T follicular helper cell (primary cell): ENCODE measurements at places on chromosomes 5 and 9.

- no peak for DNase-seq
These were observed 60.0 kb downstream of the PRRC1 start for GRCh38 chr5:127577458-127577857.

DNA sequence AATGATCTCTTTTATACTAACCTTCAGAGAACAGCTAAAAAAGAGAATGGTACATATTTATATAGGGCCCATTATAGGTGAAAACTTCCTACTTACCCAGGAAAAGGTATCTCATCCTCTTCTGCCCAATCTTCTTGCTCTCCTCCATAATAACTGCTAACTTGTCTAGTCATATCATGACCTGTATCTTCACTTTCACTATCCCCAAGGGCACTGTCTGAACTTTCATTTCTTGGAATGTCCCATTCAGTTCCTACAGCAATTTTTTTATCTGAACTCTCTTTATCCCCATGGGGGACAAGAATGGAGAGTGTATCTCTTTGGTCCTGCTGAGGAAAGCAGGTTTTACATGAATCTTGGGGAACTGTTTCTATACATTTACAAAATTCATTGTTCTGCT is 36.4 kb upstream of the RAPGEF6 start:
- DNase-seq, result no peak

DNA sequence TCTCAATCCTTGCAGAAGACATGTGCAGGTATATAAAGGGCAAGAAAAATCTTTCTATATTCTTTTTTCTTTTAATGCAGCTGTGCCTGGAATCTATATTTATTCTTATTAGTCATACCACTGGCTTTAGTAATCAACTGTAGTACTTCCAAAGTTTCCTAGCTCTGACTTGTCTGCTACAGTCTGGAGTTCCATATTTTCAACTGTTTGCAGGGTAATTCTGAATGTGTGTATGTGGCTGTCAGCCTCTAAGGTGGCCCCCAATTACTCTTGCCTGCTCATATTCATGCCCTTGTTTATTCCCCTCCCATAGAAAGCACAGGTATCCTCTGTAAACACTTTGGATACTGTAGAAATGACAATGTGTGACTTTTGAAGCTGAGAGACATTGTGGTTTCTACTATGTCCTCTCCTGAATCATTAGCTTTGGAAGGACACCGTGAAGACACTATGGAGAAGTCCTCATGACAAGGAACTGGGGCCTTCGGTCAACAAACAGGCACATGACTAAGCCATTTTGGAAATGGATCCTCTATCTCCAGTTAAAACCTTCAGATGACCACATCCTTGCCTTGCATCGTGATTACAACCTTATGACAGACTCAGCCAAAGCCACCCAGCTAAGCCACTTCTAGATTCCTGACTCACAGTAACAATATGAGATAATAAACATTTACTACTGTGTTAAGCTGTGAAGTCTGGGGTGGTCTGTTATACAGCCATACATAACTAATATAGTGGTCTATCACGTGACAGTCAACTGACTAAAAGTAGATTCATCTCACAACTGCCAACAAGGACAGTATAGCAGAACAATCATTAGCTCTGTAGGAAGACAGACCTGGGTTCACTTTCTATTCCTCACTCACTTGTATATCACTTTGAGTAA is 49.5 kb upstream of the SUSD1 start:
- DNase-seq, result no peak

DNA sequence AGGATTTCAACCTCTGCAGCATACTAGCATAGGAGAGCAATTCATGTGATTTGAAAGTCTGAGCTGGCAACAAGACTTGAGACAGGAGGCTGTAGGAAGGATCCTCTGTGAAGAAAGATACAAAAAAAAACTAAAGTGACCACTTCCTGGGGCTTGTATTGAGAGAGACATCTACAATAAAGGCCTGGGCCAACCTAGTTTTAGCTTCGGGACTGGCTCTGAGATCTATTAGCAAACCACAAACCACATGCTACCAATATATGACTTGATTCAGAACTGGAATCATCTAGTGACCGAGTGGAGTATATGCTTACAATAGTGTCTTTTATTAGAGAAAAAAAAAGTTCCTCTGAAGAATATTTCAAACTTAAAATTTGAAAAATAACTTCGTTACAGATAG is 1448.9 kb upstream of the CDH6 start:
- DNase-seq, result no peak

DNA sequence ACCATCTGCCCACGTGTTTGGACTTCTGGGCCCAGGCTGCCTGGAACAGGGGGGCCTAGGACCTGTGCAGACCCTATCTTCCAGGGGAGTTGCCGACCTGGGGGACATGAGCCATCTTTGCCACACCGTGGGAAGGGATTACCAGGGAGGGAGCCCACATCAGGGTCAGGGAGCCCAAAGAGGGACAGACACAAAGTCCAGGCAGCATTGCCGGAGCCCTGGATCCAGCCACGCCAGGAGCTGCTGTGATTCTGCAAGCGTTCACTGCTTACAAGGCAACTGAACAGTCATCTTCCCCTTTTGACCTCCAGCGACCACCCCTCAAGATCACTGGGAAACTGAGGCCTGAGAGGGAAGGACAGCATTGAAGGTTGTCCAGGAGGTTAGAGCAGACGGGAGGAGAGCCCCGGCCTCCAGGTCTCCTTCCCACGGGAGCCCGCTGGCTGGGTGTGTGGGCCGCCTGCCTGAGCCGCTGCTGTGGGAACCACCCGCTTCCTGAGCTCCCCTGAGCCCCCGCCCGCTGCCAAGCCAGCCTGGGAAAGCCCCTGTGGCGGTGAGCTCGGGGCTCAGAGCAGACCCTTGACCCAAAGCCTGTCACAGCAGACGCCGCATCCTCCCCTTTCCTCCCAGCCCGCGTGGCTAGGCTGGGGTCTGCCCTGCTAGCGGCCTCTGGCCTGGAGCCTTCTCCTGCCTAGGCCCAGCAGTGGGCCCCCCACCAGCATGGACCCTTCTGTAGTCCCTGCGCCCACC is 17.1 kb upstream of the NOTCH1 start:
- no peak for DNase-seq

- DNase-seq, result no peak
These were observed 28.7 kb downstream of the BICD2 start for GRCh38 chr9:92735636-92736562.

GRCh38 chr5:32692036-32692746 is 18.9 kb upstream of the NPR3 start:
- no peak for DNase-seq

- DNase-seq, result no peak
These were observed 8.9 kb upstream of the PTAR1 start for GRCh38 chr9:69768716-69769115.
